ENCODE measurements at places on chromosomes 11 and 22.

GRCh38 chr11:71214553-71215424 lies 37.6 kb downstream of the SHANK2 start:
- DNase-seq: no peak

DNA sequence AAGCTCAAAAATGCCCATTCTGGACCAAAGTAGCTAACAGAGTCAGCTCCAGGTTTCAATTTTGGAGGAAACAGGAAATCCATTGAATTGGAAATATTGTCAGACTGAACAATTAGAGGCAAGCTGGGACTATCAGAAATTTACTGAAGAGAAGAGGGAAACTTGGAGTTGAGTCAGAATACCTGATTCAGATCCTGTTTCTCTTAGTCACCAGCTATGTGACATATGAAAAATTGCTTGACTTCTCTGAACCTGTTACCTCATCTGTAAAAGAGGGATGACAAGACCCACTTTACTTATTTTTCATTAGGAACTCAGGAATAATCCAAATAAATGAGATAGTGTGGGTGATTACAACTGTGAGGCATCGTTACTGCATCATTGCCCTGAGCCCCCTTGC lies 148.9 kb upstream of the CADM1 start:
- no peak for DNase-seq

GRCh38 chr11:124643605-124644425 lies 21.2 kb downstream of the TBRG1 start:
- no peak for DNase-seq

DNA sequence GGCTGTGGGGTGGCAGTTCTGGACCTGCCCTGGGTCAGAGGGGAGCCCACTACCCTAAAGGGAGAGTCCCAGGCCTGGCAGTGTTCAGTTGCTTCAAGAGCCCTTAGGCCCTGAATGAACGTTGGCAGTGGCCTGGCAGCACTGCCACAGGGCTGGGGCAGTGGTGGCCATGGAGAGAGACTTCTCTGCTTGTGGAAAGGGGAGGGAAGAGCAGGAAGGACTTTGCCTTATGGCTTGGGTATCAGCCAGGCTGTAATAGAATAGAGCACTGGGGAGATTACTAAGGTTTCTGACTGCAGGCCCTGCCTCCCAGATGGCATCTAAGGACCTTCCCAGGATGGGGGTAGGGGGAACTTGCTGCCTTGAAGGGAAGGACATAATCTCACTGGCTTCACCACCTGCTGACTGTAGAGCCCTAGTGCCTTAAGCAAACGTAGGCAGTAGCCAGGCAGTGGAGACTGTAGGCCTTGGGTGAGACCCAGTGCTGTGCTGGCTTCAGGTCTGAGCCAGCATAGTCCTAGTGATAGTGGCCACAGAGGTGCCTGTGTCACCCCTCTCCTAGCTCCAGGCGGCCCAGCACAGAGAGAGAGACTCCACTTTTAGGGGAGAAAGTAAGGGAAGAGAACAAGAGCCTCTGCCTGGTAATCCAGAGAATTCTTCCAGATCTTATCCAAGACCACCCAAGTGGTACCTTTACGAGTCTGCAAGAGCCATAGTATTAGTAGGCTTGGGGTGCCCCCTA lies 27.6 kb downstream of the PLA2G6 start:
- DNase-seq: no peak

GRCh38 chr11:1879342-1879940 lies 12.3 kb downstream of the PRR33 start:
- DNase-seq: peak; percentile 19

DNA sequence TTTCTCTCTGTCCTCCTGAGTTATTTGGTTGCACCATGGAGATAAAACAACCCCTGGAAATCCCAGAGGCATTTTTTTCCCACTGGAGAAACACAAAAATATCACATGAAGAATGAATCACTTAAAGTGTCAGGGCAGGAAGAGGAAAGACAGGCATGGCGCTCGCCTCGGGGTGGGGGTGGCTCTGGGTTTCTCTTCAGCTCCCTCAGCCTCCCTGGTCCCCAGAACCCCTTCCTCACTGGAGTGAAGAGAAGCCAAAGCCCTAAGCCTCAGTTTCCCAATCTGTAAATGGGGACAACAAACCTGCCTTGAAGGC lies 938 bp downstream of the SHISAL1 start:
- no peak for DNase-seq

- DNase-seq: no peak
Observed at GRCh38 chr22:33894515-33894914, 25.8 kb downstream of the LARGE1 start.

- peak; percentile 67 for DNase-seq
Observed at GRCh38 chr11:117179048-117179999, 781 bp downstream of the SIDT2 start.

DNA sequence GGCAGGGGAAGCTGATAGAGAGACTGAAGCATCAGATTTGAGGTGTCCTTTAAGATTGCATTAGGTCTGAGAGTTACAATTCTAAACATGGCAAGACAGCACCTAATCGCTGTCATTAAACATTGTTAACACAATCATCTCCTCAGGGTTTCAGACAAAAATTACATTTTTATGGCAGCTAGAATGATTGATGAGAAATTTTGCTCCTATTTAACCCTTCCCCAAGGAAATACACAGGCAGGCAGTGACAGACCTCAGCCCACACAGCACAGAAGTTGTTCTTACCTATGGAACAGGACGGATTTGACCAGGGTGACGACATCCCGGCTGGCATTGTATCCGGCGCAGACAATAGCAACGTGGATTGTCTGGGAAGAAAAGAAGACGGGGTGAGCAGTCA lies 294.3 kb downstream of the LARGE1 start:
- no peak for DNase-seq

DNA sequence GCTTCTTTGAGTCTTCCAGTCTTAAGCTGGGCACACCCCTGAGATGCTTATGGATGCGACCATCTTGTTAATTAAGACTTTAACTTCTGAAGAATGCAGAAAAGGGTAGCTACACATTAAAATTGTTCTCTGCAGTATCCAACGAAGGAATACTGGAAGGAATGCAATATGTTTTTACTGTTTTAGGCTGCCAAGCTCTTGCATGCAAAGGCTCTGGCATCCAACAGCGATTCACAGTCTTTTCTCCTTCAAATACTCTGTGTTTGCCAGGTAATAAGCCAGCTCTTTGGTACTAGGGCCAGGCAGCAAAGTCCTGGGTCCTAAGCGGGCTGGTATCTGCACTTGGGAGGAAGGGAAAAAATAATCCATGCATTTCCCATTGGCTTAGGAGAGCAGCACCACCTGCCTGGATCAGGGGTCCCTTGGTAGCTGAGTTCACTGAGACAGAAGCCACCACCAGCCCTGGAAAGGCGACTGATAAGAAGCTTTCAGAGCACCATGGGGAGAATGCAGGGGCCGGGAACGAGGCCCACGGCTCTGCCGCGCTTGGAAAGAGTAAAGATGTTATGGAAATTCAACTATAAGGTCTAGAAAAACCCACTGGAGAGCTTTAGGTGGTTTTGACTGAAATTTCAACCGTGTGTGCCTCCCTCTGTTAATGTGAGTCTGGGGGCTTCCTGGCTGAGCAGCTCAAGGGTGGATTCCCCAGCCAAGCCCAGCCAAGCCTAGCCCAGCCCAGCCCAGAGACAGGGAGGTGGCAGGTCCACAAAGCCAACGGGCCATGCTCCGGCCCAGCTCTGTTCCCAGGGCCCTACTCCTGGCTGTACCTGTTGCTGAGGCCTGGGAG lies 67.0 kb upstream of the CCND1 start:
- DNase-seq: no peak

DNA sequence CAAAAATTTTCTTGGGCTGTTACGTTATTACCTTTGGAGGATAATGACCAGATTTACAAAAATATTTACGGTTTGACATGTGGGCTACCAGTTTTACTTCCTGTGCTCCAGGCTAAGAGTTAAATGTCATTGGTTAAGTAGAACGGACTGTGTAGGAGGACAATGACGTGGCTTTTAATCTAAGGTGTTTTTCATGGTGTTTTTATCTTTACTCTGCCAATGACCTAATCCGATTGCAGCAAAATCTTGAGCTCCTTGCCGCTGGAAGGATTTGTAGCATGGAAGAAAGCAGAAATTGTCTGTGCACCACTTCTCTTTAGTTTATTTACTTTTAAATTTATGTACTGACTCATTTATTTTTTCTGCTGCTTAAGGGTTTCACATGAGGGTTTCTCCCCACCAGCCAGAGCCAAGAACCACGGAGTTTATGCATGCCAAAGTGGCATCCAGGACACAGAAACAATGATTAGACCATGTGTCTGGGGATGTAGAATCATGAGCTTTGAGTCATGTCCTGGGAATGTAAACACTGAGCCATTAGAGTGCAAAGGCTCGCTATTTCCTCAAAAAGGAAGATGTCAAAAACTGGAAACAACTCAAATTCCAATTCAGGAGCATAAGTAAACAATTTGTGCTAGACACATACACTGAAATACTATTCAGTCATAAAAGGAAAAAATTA lies 1.9 kb upstream of the CARD16 start:
- no peak for DNase-seq

DNA sequence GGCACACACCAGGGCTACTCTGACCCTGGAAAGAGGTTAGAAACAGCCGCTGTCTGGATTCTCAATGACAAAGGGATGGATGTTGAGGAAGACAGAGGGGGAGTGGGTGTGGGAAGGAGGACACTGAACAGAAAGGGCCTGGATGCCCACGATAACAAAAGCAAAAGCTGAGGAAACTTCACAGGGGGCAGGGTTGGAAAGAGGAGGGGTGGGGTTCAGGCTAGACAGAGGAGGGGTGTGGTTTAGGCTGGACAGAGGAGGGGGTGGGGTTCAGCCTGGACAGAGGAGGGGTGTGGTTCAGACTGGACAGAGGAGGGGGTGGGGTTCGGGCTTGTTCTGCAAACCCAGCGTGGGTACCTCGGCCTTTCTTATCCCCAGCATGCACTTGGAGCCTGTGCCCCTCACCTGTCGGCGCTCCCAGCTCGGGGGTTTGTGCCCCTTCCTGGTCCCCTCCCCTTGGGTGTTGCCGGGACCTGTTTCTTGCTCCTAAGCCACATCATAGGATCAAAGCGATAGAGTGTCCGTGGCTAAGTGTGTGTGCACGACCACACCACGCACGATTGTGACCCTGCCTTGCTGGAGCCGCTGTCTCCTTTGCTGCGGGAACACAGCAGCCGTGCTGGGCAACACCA lies 75.6 kb downstream of the BRD1 start:
- DNase-seq: no peak

DNA sequence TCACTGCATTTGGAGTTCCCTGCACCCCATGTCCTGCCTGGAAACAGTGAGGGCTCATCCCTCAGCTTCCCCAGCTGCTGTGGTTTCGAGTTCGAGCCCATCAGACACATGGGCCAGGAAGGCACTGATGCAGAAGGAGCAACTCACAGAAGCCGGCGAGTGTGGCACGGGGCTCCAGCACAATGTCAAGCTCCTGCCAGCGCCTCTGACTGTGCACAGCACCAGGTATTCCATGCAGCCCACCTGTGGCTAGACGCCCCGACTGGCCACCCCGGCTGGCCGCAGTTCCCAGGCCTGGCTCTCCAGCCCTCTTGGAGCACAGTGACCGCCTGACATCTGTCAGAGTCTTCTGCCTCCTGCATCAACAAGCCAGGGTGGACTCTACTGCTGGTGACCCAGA lies 419.4 kb downstream of the SHANK2 start:
- no peak for DNase-seq

- no peak for DNase-seq
Observed at GRCh38 chr11:34546511-34547209, 33.1 kb upstream of the ELF5 start.

DNA sequence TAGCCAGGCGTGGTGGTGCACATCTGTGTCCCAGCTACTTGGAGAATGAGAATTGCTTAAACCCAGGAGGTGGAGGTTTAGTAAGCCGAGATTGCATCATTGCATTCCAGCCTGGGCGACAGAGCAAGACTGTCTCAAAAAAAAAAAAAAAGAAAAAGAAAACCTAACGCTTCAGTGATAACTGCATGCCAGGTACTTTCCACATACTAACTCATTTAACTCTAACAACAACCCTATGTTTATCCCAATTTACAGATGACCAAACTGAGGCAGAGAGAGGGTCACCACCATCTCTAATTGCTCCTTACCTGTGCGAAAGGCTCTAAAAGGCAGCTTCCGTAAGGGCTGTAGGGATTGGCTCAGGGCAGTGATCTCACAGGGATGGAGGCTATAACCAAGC lies 11.6 kb downstream of the PISD start:
- DNase-seq: no peak

- DNase-seq: no peak
Observed at GRCh38 chr22:27602390-27602789, 199.2 kb downstream of the MN1 start.

DNA sequence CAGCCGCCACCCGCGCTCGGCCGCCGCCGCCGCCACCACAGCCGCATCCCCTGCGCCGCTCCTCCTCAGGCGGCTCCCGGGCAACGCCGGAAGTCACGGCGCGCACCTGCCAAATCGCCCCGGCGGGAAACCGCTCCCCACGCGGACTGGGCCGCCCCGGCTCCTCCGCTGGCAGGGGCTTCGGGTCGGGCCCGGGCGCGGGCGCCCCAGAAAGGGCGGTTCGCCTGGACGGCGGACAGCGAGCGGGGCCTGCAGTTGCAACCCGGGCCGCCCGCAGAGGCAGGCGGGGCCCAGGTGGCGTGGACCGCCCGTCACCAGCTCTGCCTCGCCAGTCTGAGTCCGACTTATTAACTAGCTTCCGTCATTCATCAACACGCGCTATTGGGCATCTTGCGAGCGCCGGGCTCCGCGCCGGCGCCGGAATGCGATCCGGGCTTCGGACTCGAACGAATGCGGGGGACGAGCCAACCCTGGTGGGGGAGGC lies at the start of gene HIRA:
TSS of gene HIRA (minus strand) at position 85 of the 484 bp plus-strand sequence. CDS start 257 bp downstream, outside the sequence.
- DNase-seq: peak; percentile 85

- no peak for DNase-seq
Observed at GRCh38 chr11:130778705-130779104, 137.6 kb downstream of the SNX19 start.

DNA sequence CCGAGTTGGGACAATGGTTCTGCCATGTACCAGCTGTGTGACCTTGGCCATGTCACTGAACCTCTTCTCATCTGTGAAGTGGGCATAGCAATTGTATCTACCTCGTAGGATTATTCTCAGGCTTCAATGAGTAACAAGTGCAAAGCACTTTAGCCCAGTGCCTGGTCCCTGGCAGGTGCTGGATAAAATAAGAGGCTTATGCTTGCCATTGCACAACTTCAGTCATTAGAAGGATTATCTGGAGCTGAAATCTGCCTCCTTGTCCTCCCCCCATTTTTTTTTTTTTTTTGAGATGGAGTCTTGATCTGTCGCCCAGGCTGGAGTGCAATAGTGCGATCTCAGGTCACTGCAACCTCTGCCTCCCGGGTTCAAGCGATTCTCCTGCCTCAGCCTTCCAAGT lies 7.2 kb downstream of the SMTNL1 start:
- DNase-seq: no peak

DNA sequence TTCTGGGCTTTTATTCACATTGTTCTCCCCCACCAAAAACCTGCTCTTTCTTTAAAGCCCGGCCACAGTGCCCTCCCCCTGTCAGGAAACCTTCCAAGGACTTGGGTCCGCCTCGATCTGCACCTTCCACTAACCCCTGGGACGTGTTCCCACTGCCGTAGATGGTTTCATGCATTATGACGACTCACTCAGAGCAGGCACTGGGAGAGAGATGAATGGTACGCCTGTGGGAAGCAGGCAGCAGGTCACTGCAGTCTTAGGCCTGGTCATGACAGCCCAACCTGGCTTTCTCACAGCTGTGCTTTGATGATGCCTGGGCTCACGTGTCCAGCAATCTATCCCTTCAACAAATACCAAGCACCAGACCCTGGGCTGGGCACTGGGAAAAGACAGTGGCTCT lies 115.7 kb downstream of the WNT7B start:
- DNase-seq: no peak
